ENCODE measurements at places on chromosomes 16 and 17.

- peaks cover 2% of the 10 kb centered on the region for H3K4me1 ChIP-seq
- H3K27ac ChIP-seq, result no peak overlapping the region
- H3K36me3 ChIP-seq, result no peaks in the 10 kb centered on the region
- DNase-seq, result no peak
Observed at GRCh38 chr17:20114466-20114865, 105.3 kb downstream of the SPECC1 start.

- H3K4me3 ChIP-seq, result no peak overlapping the region
- H3K27ac ChIP-seq, result no peak overlapping the region
- peaks cover 39% of the 10 kb centered on the region for H3K27me3 ChIP-seq
- DNase-seq, result no peak
- H3K36me3 ChIP-seq, result no peaks in the 10 kb centered on the region
- H3K4me1 ChIP-seq, result peaks cover 12% of the 10 kb centered on the region
Observed at GRCh38 chr17:79859676-79860615, 20.7 kb upstream of the CBX4 start.

DNA sequence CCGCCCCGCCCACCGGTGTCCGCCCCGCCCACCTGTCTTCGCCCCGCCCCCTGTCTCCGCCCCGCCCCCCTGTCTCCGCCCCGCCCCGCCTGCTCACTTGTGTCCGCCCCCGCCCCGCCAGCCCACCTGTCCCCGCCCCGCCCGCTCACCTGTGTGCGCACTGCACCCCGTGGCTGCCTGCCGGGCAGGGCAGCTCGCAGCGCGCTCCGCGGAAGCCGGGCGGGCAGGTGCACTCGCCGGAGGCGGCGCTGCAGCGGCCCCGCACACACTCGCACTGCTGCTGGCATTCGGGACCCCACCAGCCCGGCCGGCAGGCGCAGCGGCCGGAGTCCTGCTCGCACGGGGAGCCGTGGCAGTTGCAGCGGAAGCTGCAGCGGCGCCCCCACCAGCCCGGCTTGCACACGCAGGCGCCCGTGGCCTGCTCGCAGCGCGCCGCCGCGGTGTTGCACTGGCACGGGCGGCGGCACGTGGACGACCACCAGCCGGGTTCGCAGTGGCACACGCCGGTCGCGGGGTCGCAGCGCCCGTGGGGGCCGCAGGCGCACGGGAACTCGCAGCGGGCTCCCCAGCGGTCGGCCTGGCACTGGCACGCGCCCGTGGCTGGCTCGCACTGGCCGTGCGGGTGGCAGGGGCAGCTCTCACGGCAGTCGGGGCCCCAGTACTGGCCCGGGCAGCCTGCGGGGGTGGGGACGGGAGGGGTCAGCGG, 2.1 kb downstream of the SCARF1 start:
- H3K4me1 ChIP-seq, result peaks cover 27% of the 10 kb centered on the region
- H3K27me3 ChIP-seq, result no peaks in the 10 kb centered on the region
- H3K27ac ChIP-seq, result no peak overlapping the region
- no peak overlapping the region for H3K4me3 ChIP-seq
- no peaks in the 10 kb centered on the region for H3K36me3 ChIP-seq

DNA sequence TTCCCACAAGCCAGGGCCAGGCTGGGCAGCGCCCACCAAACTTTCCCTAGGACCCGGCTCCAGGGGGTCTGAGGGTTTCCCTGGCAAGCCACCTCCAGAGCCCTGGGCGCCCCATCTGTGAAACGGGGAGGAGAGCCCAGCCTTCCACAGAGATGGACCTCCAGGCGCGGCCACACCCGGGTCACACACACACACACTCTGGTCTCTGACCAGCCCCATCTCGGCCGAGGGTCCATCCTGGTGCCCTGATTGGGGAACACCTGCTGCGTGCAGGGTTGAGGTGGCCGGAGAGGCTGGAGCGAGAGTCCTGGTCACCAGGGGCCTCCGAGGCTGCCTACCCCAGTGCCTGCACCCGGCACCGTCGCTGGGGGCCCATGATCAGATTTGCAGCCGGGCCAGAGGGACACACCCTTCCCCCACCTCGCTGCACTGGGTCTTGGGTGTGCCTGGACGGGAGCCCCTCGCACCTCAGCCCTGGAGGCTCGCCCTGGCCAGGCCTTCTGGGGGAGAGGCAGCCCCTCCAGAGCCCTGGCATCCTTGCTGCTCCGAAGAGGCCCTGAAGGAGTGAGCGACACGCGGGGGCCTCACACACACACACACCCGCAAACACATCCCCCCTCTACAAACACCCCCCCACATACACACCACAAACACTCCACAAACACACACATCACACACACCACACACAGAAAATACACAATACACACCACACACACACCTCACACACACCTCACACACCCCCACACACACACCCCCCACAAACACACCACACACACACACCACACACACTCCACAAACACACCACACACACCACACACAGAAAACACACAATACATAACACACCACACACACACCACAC, 29.7 kb downstream of the SLC25A10 start:
- no peaks in the 10 kb centered on the region for H3K36me3 ChIP-seq
- H3K27me3 ChIP-seq, result peaks cover 9% of the 10 kb centered on the region
- DNase-seq, result no peak
- no peak overlapping the region for H3K4me3 ChIP-seq

DNA sequence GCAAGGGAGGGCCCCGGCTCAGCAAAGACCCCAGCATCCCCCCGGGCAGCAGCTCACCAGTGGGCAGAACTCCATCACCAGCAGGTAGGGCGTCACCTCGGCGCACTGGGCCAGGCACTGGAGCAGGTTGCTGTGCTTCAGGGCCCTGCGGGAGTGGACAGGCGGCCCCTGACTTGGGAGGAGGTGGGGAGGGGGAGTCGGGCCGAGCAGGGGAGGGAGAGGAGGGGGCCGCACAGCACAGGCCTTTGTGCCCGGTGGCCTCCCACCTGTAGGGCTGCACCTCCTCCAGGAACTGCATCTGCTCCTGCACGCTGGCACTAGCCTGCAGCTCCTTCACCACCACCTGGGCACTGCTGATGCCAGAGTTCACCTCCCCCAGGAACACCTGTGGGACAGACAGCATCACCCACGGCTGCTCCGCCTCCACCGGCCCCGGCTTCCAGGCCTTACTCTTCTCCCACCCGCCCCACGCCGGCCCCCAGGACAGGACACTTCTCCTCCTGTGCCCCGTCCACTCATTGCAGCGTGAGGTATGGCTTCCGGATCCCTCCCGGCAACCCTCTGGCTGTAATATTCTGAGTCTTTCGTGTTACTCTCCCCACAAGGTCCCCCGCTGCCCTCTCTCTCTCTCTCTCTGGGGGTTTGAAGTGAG, 37.7 kb upstream of the PVALEF start:
- H3K27me3 ChIP-seq, result no peaks in the 10 kb centered on the region
- no peak overlapping the region for H3K27ac ChIP-seq
- H3K4me1 ChIP-seq, result no peaks in the 10 kb centered on the region
- H3K4me3 ChIP-seq, result no peak overlapping the region
- DNase-seq, result no peak

- peaks cover 6% of the 10 kb centered on the region for H3K4me1 ChIP-seq
- H3K27me3 ChIP-seq, result peaks cover 1% of the 10 kb centered on the region
Observed at GRCh38 chr17:10727192-10727591, 2.6 kb downstream of the TMEM220 start.

- H3K4me3 ChIP-seq, result no peak overlapping the region
- H3K4me1 ChIP-seq, result peaks cover 4% of the 10 kb centered on the region
- H3K27ac ChIP-seq, result no peak overlapping the region
- no peak for DNase-seq
Observed at GRCh38 chr16:80981103-80981502, 25.6 kb downstream of the CMC2 start.

- H3K36me3 ChIP-seq, result no peaks in the 10 kb centered on the region
- H3K4me1 ChIP-seq, result peaks cover 2% of the 10 kb centered on the region
- peaks cover 17% of the 10 kb centered on the region for H3K27me3 ChIP-seq
Observed at GRCh38 chr17:78534492-78535272, 42.5 kb downstream of the DNAH17 start.

- H3K4me1 ChIP-seq, result no peaks in the 10 kb centered on the region
- H3K27me3 ChIP-seq, result peaks cover 18% of the 10 kb centered on the region
- H3K4me3 ChIP-seq, result no peak overlapping the region
- no peak for DNase-seq
- H3K27ac ChIP-seq, result no peak overlapping the region
Observed at GRCh38 chr16:23206986-23207385, 24.4 kb downstream of the SCNN1G start.

GRCh38 chr17:8732406-8733085, 12.1 kb downstream of the CCDC42 start:
- DNase-seq, result no peak
- no peak overlapping the region for H3K4me3 ChIP-seq
- H3K27me3 ChIP-seq, result peaks cover 19% of the 10 kb centered on the region
- no peaks in the 10 kb centered on the region for H3K36me3 ChIP-seq
- H3K27ac ChIP-seq, result no peak overlapping the region

- peaks cover 36% of the 10 kb centered on the region for H3K27me3 ChIP-seq
- H3K36me3 ChIP-seq, result peaks cover under 1% of the 10 kb centered on the region
- no peak overlapping the region for H3K27ac ChIP-seq
- H3K4me1 ChIP-seq, result peaks cover 13% of the 10 kb centered on the region
- H3K4me3 ChIP-seq, result no peak overlapping the region
Observed at GRCh38 chr17:49972486-49973270, 3.7 kb downstream of the DLX4 start.

Measured in memory B cell (primary cell).